Left renal cortex interstitium (tissue), 4 donors: ENCODE measurements at places on chromosomes 2 and 18. TPM values are rescaled to one million over a fixed set of nuclear protein-coding genes. Genes with fewer than 3 reads are reported as not detected.

GRCh38 chr2:15241201-15241600 is 319.9 kb downstream of the NBAS start:
- no peak for DNase-seq

DNA sequence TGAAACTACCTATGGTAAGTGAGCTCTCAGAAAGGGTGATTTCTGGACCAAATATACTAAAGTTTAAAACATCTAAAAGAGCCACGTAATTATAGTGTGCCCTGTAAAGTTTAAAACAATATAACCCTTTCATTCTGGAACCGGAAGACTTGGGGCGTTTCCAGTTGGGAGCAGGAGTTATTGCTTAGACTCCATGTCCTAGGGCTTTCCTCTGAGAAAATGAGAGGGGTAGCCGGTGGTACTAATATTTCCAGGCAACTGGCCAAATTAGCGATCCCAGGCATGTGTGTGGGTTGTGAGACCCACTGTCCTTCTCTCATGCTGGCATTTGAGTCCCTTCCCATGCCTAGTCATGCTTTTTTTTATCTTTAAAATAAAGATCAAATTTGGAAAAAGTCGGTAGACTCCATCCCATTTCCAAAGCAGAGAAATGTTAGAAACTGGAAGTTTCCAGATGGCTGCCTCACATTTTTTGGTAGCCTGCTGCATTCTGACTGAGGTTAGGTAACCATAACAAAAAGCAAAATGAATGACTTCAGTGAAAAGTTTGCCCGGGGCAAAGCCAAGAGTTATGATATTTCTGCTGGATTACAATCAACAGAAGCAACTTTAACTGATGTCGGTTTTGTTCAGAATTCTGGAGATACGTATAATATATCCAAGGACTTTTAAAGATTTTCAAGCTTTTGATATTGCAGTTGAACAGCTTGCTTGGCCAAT is 227.4 kb downstream of the SS18 start:
- no peak for DNase-seq

DNA sequence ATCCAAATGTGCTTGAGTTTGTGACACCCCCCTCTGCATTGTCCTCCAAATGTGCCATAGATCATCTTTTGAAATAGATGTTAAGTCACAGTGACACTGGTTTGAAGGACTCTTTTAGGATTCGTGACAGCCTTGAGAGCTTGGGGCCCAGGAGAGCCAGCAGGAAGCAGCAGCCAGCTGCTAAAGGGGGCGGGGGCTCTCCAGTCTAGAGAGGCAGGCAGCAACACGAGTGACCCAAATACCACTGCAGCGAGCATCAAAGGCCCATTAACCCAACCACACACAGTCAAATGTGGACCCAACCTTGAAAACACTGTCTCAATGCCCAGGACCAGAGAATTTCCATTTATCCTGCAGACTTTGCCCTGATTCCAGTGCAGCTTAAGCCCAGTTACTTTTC is 75.6 kb downstream of the ZBTB7C start:
- DNase-seq: no peak

GRCh38 chr2:152583512-152584229 is 133.6 kb downstream of the PRPF40A start:
- no peak for DNase-seq

- no peak for DNase-seq
Measured at GRCh38 chr2:185375731-185376130, 362.9 kb upstream of the FSIP2 start.

- DNase-seq: no peak
Measured at GRCh38 chr2:46187112-46187618, 110.0 kb upstream of the EPAS1 start.

DNA sequence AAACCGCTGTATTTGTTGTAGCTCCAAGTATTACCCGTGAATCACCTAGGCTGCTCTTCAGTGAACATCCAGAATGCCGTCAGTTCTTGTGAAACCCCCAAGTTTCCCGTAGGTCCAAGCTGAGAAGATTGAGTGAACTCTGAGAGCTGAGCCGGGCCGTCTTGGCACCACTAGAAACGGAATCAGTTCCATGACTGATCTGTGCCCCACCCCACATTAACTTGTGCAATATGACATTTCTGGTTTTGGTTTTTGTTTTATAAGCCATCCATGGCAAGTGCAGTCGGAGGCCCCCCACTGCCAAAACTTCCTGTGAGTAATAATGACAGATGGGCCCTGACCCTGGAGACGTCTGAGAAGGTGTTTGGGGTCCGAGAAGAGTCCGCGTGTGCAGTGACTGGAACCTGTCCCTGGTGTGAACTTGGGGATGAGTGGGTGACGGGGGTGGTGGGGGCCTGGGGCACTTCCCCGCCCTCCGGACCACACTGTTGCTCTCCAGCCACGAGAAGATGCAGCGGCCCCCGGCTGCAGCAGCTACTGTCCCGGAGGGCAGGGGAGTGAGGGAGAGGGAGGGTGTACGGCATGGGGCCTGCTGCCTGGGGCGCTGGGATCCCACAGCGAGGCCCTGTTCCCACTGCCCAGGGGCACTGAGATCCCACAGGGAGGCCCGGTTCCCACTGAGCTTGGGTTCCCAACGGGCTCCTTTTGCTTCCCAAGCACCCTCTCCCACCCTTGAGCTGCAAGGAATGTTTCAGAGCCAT is 26.5 kb downstream of the NFATC1 start:
- DNase-seq: no peak

The TEX44 gene
- polyA plus RNA-seq: not detected

GRCh38 chr2:173990970-173991819 is 26.0 kb upstream of the SP3 start:
- DNase-seq: no peak

DNA sequence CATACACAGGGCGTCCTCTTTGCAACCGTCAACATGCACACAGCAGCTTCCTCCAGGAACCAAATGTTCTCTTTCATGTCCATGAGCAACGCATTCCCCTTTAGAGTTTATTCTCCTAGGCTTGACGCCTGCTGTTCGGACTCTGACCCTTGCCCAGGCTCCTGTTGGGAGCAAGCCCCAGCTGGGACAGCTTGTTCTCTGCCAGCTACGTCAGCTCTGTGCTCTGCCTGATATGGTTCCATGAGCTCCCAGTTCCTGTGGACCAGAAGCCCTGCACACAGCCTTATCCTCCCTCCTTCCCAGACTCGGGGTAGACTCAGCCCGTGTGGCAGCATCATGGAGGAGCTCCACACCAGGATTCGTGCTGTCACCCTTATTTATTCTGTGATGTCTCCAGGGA is 253.1 kb upstream of the PXDN start:
- DNase-seq: no peak
